ENCODE measurements at places on chromosomes 6 and 20. TPM values are rescaled to one million over a fixed set of nuclear protein-coding genes. Genes with fewer than 3 reads are reported as not detected.
A peak's percentile ranks its signal among the peaks of the same experiment; 100 is the strongest.

GRCh38 chr6:131414956-131415355 is 158.1 kb upstream of the ARG1 start:
- DNase-seq = no peak

- no peak for DNase-seq
Observed at GRCh38 chr6:13508711-13509705, 21.6 kb upstream of the GFOD1 start.

DNA sequence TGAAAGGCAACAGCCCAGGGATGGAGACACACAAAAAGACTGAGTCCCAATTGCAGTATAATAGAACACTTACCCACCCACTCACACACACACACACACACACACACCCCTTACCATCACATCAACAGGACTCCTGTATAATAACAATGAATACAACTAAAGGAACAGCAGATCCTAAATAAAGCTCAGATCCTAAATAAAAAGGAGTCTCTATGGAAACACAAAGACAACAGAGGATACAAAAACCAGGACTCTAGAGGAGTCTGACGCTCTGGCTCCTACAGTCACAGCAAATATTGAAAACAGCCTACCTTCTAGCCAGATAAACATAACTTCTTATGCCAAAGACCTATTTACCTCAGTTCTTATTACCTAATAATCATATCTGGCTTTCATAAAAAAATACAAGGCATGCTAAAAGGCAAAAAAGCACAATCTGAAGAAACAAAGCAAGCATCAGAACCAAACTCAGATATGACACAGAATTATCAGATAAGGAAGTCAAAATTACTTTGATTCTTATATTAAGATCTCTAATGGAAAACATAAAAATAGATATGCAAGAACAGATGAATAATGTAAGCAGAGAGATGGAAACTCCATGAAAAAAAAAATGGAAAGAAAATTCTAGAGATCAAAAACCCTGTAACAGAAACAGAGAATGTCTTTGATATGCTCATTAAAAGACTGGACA is 134.9 kb downstream of the MMUT start:
- no peak for DNase-seq

DNA sequence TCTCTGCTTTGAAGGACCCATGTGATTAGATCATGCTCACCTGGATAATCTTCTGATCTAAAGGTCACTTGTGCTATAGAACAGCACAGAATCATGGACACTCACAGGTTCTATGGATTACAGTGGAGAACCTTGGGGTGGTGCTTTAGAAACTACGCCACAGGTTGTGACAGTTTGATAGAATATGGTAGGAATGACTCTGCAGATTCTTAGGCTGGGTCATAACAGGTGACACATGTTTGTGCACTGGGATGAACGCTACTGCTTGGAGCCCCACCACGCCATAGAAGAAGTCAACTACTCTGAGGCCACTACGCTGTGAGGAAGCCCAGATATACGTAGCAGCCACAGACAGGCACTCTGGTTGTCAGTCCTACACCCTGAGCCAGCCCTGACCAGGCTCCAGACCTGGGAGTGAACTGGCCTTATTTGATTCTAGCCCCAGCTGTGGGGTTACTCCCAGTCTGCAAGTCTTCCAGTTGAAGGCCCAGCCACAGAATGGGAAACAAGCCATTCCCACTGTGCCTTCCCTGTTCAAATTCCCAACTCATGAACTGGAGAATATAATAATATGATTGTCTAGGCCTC is 99.0 kb upstream of the SLC24A3 start:
- DNase-seq = no peak

- no peak for DNase-seq
Observed at GRCh38 chr6:42370323-42370985, 81.3 kb downstream of the TRERF1 start.

GRCh38 chr6:32047084-32047478 is 8.9 kb downstream of the CYP21A2 start:
- peak; percentile 64 for DNase-seq

DNA sequence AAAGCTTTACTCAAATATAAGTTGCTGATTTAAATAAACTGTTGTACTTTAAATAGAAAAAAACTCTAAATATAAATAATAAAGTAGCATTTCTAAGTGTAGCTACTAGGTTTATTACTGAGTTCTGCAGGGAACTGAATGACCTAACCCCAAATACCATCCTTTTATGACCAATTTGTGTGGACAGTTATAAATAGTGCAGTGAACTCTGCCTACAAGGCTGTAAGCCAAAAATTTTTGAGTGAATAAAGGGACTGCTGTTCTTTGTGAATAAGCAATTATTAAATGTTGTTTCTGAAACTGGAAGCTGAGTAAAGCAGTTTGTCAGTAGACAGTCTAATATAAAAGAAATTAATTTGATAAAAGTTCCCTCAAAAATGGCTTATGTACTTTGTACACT is 90.8 kb upstream of the ELOVL5 start:
- no peak for DNase-seq

DNA sequence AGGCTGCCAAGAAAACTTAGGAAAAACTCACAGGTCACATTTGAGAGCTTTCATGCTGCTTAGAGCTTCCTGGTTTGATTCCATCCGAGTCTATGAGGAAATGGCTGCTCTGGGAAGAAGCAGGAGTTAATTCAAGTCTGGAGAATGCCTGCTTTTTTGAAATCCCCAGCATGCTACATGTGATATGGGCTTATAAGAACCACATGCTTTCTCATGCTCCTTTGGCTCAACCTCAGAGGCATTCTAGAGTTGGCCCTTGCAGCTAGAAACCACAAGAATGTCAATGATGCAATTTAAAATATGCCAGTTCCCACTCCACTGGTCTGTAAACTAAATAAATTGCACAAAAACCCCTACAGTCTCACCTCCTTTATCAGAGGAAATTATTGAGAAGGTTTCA is 142.9 kb upstream of the OLIG3 start:
- DNase-seq = peak; percentile 45

DNA sequence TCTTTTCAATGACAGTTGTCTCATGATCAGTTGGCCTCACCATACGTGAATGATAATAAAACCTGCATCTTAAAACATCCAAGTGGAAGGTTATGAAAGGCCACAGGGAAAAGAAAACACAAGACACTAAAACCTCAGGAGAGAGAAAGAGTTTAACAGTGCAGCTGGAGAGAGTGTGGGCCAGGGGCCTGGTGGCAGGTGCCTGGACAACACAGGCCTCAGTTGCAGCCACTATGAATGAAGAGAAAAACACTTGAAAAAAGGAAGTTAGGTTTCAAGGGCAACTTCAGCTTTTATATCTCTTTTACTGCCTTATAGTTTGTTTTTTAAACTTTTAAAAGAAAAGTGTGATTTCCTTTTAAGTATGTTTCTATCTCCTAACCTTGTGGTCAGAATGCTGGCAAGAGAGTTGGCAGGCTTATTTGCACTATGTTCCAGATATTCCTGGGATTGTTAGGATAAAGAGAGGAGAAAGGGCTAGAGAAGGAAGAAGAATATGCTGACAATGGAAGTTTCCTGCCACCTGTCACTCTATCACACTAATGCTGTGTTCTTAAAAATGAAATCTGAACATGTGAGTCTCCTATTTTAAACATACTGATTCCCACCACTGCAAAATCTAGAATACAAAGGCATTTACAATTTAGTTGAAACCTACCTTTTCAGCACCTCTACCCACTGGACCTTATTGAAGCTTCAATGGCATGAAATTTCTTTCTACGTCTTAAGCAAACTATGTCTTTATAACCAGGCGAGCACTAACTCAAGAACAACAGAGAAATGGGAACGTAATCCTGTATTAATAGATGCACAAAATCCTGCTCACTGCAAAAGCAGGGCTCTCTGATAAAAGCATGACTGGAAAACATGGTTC is 222.4 kb downstream of the CD83 start:
- DNase-seq = no peak

GRCh38 chr6:40383348-40384115 is 203.6 kb downstream of the LRFN2 start:
- no peak for DNase-seq

DNA sequence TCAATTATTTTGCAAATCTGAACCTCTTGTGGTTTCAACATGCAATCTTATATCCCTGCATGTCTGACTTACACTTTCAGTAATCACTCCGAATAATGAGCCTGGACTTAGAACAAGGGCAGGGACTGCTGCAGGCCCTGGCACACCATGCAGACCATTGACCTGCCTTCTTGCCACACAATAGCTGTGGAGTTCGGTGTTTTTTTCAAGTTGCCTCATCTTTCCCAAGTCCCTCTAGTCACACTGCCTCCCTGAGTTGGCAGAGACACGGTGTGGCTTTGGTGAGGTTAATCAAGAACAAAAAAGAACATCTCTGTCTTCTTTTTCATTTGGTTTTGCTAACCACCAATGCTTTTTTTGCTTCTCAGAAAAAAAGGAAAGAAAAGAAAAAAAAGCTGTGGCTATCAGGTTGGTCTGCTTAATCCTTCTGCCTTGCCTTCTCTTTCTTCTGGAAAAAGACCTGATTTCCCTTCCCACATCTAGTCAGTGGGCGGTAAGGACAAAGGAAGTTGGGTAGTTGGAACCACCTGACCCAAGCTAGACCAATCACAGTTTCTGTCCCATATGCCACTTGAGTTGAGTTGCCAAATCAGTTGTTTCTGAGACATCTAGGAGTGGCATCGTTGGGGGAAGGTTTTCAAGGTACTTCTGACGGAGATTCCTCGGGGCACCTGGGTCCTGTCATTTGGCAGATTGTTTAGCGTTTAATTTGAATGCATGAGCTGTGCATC is 55.9 kb upstream of the TASP1 start:
- no peak for DNase-seq

DNA sequence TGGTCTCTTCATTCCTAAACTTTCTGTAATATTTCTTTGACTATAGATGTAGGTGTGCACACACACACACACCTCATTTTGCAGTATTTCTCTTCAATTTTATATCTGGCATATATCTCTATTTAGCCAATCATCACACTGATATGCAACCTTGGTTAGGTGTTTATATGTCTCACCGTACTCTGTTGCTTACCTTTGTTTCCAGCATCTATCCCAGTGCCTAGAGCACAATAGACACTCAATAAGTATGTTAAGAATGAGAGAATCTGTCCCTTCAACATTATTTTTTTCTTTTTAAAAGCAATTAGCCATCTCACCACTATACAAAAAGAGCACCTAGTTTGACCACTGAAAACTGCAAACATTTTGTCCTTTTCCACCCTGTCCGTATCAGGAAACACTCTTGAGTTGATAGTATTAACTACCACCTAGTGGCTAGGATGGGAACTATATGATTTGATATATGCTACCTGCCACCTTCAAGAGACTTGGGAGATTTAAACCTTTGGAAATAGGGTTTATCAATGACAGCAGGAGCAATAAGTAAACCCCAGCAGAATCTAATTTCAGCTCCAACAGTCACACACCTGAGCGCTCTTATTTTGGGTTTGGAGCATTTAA is 48.7 kb upstream of the RSPO3 start:
- no peak for DNase-seq

DNA sequence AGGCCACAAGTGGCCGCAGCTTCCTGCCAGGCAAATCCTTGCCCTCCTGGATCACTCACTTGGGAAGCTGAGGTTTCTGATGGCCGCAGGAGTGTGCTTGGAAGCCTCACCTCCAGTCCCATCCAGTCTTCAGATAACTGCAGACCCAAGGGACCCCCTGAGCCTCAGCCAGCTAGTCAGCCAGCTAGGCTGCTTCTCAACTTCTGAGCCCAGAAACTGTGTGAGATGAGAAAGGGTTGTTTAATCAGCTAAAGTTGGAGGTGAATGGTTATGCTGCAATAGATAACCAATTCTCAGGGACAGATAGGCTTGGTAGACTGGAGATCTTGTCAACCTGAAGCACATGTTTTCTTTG is 96.9 kb downstream of the THBS2 start:
- DNase-seq = peak; percentile 29

DNA sequence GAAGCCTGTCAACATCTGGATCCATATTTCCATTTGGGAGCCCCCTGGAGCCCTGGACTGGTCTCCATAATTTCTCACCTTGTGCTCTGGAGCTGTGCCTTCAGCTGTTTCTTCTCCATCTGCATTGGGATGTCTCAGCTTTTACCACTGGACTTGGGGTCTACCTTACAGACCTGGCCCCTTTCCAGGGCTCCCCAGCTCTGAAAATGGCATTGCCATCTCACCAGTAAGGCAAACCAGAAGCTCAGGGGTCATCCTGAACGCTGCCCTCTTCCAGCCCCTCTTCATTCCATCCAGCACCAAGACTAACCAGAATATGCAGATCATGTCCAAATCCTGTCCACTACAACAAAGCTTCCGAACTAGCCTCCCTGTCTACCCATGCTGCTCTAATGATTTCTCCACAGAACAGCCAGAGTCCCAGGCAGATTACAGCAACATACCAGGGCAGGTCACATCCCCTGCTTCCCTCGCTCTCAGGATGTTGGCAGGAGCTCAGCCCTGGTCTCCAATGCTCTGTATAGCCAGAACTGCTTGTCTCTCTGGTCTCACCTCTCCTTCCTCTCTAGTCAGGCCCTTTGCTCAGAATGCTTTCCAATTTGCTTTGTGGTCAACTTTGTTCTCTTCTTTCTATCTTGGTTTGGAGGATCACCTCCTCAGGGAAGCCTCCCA is 17.7 kb upstream of the NNAT start:
- DNase-seq = no peak

The LY6G5C gene
- total RNA-seq = 3.0 TPM

The HNF4A gene
- not detected for total RNA-seq

The LTB gene
- total RNA-seq = 0.42 TPM

The LGSN gene
- not detected for total RNA-seq

The SLC35D3 gene
- total RNA-seq = not detected

The PTPRA gene
- 79.5 TPM for total RNA-seq

The MAFB gene
- 17.3 TPM for total RNA-seq

The PPP1R16B gene
- 10.4 TPM for total RNA-seq

The MDC1 gene
- 41.1 TPM for total RNA-seq
